ENCODE measurements at places on chromosomes 1 and 21. TPM values are rescaled to one million over a fixed set of nuclear protein-coding genes. Genes with fewer than 3 reads are reported as not detected.

- DNase-seq, result no peak
Measured at GRCh38 chr21:36792505-36792967, 93.6 kb downstream of the SIM2 start.

DNA sequence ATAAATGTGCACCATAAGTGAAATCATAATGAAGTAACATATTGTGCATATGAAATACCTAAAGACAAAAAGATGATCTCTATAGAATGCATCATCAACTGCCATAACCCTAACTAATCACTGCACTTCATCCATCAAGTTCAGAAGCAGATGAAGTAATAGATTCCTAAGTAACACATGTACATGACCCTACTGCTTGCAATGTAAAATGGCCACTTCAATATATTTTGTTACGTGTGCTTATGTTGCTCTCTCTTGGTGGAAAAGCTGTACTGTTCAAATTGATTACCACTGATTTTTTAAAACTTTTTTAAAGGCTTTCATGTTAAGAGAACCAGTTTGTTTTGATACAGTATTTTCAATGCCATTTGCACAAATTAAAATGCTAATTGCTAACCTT lies 141.8 kb downstream of the TTLL7 start:
- no peak for DNase-seq

DNA sequence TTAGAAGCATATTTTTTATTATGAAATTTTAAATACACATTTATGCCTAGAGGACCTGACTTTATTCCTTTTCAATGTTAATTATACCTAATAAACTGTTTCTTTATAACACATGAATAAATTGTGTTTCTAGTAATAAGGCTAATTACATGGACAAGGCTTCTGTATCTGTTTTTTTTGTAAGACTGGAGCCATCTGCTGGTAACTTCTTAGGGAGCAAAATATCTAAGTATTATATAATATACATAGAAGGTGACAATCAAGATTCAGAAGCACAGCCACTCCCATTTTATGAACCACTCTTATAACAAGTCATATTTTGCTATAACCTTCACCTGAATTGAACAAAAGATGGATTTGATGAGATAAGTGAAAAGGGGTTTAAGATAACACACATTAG lies 84.2 kb downstream of the LBR start:
- no peak for DNase-seq

- DNase-seq, result no peak
Measured at GRCh38 chr21:36732761-36733160, 33.8 kb downstream of the SIM2 start.

DNA sequence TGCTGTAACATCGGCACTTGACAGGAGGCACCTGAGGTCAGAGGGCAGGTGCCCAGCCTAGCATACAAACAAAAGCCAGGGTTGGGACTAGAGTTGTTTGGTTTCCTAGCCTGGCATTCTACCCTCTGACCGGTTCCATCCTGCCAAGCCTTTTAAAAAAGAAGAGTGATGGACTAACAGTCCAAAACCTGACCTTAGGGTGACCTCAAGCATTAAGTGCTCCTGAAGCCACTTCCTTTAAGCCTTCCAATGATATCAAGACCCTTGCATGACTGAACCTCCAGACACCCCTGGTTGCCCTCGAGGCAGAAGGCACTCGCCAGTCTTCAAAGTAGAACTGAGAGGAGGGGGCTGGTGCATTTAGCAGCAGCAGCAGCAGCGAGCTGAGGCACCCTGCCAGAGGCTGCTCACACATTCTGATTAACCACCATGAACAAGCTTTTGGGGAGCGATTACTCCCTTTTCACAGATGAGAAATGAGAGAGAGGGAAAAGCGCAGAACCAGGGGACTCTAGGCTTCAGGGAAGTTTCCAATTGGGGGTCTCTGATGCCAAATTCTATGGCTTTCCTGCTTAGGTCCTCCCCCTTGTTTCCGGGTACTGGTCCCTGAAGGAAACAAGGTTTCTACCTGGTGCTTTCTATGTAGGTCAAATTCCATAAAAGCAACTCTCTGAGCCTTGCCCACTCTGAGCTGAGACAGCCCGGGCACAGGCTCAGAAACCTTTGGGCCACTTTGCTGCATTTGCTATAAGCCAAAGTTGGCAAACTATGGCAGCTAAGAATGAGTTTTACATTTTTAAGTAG lies 9.2 kb downstream of the SLC2A1 start:
- DNase-seq, result no peak

DNA sequence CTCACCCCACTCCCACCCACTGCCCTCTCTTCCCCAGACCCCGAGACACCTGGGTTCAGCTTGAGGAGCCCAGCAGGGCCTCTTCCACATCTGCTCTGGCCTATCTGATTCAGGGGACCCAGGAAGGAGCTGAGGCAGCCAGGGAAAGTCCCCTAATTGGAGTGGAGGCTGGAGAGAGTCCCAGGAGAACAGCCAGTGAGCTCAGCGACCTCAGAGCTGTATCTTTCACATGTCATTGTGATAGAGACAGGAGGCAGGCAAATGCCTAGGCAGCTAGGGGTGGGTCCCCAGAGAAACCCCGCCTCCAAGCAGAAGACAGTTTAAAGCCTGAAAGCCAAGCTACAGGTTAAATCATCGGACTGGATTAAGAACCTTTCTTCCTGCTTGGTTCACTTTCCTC lies 122.7 kb downstream of the MATN1 start:
- no peak for DNase-seq

DNA sequence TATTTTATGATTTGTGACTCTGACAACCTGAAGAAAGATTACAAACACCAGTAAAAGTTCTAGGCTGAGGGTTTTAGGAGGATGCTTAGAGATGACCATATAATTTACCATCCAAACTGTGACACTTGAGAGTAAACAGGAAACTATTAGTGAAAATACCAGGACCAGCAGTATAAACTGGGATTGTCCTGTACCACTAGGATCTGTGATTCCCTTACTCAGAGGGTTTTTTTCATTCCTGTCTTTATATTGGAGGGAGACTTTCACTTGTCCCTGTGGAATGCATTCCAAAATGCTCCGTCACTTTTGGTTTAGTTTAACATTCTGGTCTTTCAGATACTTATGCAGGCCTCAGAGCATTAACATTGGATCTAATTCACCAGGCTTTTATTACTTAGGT lies 482.9 kb downstream of the PTBP2 start:
- no peak for DNase-seq

DNA sequence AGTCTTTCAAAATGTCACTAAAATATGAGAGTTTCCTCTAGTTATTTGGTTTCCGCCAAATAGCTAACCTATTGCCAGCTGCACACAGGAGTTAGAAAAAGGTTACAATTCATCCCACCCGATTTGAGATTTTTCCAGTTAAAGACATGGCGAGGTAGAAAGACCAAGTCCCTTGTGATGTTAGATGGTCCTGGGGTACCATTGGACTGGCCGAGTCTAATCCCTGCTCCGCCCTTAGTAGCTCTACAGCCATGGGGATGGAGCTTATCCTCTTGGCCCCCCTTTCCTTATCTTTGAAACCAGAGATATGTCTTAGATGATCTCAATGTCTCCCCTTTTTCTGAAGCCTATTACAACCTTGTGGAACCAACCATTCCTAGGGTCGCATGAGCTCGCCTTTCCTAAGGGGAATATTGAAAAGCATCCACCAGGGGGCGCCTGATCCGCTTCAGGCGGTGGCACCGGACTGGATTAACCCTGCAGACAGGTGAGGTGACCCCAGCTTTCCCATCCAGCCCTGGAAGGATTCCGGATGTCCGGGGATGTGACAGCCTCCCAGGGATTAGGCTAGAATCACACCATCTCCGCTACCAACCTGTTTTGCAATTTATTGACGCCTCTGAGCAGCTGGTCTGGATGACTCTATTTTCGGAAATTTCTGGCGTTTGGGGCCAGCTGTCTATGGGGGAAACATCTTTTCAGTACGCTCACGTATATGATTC lies 68.3 kb upstream of the SIM2 start:
- peak; percentile 27 for DNase-seq

DNA sequence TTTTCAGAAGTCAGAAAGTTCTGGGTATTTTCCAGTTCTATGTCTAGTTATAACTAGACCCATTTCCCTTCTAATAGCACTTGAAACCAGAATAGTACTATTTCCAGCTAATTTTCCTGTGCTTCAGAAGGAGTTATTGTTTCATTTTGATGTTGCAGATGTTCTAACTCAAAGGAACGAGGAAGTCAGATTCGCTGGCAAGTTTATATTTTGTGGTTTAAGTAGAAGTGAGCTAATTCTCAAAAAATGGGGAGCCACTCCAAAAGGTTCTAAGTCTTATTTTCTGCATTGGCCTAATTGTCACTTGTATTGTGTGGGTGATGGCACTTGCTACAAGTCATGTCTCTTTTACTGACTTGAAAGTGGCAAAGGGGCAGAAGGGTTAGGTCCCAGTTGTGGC lies 18.1 kb downstream of the CCDC185 start:
- no peak for DNase-seq

- DNase-seq, result no peak
Measured at GRCh38 chr21:21973806-21974205, 975.6 kb downstream of the NCAM2 start.

TAL1 gene
- not detected for total RNA-seq

LCE2B gene
- total RNA-seq, result not detected

KCNE1 gene
- 0.10 TPM for total RNA-seq

FAM72A gene
- total RNA-seq, result 3.7 TPM

All from activated B cell treated with CpG ODN at 0.5 μM for 24 hours (primary cell).